ENCODE measurements at places on chromosomes 5 and 9.

DNA sequence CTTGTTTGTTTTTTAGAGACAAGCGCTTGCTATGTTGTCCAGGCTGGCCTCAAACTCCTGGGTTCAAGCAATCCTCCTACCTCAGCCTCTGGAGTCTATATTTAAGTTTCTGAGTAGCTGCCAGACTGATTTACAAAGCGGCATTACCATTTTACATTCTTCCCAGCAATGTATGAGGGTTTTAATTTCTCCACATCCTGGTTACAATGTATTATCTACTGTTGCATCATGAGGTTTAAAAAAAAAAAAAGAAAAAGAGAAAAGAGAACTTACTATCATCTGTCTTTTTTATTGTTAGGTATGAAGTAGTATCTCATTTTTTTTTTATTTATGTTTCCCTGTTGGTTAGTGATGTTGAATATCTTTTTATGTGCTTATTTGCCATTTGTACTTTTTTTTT lies 18.9 kb upstream of the CLINT1 start:
- no peak for DNase-seq

DNA sequence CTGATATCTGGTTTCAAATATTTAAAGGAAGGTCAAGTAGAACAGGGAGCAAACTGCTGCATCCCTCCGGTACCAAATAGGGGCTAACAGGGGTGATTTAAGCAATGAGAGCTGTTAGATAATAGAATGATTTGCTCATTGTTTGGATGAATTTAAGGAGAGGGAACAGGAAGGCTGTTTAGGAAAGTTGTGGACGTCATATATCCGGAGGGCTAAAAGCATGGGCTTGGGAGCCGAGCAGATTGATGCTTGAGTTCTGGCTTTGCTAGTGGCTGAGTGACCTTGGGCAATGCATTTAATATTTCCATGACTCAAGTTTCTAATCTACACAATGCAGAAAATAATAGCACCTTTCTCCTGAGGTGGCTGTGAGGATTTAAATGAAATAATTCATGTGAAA lies 85.4 kb upstream of the RPS23 start:
- no peak for DNase-seq

GRCh38 chr5:150122158-150122510 lies 33.5 kb downstream of the PDGFRB start:
- no peak for DNase-seq

- no peak for DNase-seq
Measured at GRCh38 chr5:110460837-110461236, 265.6 kb downstream of the TMEM232 start.

- DNase-seq = no peak
Measured at GRCh38 chr5:67493676-67494075, 297.1 kb upstream of the CD180 start.

GRCh38 chr9:74220327-74220726 lies 276.8 kb upstream of the RORB start:
- no peak for DNase-seq

DNA sequence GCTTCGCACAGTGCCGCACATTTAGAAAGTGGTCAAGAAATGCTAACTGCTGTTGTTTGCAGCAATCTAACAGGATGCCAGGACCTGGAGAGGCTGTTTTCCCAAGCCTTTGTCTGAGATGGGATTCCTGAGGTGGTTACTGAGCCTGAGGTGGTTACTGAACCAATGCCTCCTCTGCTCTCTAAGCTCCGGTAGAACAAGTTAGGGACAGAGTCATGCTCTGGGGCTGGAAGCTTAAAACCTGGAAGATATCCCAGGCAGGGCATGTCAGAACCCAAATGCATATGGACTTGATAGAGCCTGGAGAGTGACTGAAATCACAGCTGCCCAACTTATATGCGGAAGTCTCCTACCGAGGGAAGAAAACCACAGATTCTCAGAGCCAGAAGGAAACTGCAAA lies 46.5 kb upstream of the FAT2 start:
- DNase-seq = no peak

DNA sequence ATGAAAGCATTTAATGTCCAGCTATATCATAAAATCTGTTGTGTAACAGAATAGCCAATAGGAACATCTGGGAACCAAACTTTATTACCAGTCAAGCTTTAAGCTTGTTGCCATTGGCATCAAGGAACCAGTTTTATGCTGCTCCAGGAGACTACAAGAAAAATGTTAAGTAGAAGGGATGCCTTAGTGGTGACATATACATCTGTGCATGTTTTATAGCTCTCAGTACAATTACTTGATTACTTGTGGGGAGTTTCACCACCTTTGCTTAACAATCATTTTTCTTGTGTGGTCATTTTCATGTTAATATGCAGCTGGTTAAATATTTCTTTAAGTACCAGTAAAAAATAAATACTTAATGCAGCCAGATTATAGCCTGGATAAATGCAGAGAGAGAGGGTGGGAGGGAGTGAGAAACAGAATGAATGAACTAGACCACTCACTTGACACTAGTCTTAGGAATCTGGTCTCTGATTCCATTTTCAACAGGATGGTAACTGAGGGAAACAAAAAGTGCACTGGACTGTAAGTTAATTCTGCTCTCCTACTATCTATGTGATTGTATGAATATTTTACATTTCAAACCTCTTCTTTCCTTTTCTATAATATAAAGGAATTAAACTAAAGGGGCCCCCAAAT lies 35.7 kb upstream of the LURAP1L start:
- DNase-seq = no peak

GRCh38 chr9:98363644-98364043 lies 108.2 kb upstream of the TBC1D2 start:
- no peak for DNase-seq

- DNase-seq = no peak
Measured at GRCh38 chr5:68356216-68356615, 140.7 kb downstream of the PIK3R1 start.

DNA sequence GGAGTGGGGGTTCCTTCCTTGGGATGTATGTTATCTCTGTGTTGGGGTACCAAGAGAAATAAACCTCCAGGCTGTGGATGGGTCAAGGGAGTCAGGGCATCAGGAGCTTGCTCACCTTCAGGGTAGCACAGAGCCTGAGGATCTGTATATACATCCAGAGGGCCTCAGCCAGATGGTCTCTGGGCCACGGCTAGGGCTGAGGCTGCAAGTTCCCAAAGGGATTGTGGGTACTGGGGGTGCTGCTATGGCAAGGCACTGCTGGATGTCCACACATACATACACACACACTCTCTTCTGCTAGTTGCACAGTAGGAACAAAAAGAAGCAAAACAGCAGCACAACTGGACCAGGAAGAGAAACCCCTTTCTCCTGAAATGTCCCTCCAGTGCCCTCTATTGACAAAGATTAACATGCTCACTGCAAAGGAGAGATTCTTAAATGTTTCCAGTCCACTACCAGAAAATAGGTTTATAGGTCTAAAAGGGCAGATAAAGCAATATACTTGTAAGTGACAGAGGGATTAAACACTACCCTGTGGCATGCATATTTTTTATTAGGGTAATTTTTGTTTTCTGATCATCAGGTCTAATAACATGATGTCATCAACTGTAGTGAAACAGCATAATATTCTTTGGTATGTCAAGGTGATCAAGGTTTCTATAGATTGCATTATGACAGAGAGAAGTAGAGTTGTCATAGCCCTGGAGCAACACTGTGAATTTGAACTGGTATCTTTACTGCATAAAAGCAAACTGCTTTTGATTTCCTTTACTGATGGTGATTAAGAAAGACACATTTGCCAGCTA lies 56.3 kb upstream of the KCNN2 start:
- no peak for DNase-seq

DNA sequence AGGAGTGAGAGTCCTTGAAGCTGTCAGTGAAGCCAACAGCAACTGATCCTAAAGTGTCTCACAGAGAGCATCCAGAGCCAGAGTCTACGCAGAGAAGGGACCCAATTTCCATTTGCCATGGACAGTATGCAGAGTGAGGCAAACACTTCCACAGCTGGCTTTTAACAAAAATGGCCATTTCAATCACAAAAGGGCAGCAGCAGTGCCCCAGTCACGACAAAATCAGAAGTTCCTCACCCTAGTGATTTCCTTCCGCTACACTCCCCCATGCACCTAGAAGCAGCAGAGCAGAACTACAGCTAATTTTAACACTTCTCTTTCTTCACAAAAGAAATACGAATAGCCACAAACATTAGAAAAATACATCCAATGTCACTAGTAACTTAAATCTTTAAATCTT lies 27.9 kb downstream of the FBXW11 start:
- DNase-seq = no peak

- DNase-seq = no peak
Measured at GRCh38 chr5:106417163-106417562, 1253.6 kb downstream of the EFNA5 start.

GRCh38 chr5:100575815-100576214 lies 40.6 kb downstream of the FAM174A start:
- DNase-seq = no peak

DNA sequence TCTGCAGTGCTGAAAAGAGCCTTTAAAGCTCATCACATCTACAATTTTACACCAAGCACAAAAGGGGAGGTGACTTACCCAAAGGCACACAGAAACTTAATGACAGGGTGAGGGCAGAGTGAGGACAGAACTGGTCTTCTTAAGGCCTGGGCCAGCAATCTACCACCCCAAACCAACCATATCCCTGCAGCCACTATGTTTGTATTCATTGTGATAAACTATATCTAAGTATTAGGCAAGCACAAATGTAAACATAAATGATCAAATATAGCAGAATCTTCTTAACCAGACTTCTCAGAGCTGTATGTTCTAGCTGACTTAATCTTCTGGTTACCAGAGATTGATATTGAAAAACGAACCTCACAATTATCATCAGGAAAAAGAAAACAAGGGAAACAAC lies 47.9 kb upstream of the RNF38 start:
- DNase-seq = no peak

- no peak for DNase-seq
Measured at GRCh38 chr5:142115937-142116614, 7.5 kb downstream of the NDFIP1 start.

DNA sequence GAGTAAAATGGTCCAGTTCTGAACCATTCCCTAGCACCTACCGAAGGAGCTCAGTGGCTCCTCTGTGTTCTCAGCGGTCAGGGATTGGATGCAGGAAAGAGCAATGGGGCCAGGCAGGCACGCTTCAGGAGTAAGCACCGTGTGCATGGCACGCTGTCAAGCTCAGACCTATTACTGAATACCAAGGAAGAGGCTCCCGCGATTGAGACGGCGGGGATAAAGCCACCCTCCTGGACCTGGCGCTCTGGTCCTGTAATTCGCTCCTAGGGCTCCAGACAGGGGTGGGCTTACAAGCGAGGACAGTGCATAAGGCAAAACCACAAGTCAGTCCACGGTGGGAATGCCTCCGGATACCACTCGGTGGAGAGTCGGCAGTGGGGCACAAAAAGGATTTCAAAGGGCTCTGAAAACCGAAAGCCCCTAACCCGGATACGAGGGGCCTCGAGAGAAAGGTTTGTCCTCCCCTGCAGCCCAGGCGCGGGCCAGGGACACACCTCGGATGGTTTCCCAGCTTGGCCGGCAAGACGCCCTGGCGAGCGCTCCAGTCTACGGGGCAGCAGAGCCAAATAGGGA lies 988 bp downstream of the OXCT1 start:
- no peak for DNase-seq

DNA sequence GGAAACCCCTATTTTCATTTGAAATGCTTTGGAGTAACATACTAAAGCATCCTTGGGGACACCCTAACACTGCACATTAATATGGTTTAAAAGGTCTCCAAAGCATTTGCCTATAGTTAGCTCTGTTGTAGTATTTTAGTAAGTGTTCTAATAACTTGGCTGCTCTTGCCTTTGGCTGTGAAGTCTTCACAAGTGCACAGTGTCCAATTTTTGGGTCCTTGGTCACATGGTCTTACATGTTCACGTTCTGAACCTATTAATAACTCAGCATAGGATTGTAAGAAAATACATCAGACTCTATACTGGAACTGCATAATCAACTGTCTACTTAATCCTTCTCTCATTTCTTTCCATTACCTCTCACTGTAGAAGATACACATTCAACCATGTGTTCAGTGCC lies 17.4 kb downstream of the ADAMTS19 start:
- DNase-seq = no peak

DNA sequence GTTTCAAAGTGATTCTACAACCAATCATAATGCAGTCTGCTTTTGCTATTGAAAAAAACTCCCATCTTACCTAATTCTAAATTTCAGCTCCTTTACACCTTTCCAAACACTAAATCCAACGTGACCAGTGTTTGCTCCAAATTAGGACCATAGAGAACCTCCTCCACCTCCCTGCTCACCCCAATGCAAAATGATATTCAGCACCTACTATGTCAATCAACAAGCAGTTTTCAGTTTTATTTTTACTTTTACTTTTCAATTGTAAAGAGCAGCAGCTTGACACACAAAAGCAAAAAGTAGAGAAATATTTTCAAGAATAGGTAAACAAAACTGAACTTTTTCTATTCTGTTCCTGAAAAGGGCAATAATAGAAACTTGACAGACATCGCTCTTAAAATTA lies 3.4 kb downstream of the FAM13B start:
- no peak for DNase-seq

GRCh38 chr9:121216271-121216805 lies 14.7 kb upstream of the RAB14 start:
- DNase-seq = no peak

DNA sequence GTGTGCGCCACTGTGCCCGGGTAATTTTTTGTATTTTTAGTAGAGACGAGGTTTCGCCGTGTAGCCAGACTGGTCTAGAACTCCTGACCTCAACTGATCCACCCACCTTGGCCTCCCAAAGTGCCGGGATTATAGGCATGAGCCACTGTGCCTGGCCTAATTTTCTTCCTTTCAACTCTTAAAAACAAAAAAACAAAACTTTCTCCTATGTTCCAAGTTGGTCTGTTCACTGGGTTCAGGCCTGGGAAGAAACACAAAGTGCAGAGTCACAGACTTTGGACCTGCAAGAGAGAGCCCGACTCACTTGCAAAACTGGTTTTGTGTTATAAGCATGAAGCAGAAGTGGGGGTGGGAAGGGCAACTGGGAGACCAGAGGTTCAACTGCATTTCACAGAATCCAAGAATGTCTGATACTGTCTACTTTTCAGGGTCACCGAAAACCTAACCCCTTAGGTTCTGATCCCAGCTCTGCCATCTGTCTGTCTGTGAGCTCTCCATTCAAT lies 5.2 kb upstream of the HDHD3 start:
- no peak for DNase-seq

DNA sequence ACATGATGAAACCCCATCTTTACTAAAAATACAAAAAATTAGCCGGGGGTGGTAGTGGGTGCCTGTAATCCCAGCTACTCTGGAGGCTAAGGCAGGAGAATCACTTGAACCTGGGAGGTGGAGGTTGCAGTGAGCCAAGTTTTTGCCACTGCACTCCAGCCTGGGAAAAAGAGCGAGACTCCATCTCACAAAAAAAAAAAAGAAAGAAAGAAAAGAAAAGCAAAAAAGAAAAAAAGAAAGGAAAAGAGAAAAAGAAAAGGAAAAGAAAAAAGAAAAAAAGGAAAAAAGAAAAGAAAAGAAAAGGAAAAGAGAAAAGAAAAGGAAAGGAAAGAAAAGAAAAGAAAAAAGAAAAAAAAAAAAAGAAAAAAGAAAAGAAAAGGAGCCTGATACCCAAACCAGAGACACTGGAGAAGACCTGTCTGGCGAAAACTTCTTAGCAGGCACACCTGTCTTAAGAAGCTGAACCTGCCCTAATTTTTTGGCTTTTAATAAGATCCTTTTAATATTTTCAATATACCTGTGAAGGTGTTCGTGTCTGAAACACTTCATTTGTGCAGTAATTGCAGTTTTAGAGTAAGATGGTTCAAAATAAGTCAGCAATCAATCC lies 164.7 kb upstream of the IRX2 start:
- no peak for DNase-seq

- DNase-seq = no peak
Measured at GRCh38 chr5:10688651-10689171, 72.3 kb downstream of the DAP start.

- DNase-seq = no peak
Measured at GRCh38 chr9:77435277-77435676, 212.8 kb downstream of the GNA14 start.

Measured in stimulated activated CD8-positive, alpha-beta memory T cell treated with anti-CD3 and anti-CD28 coated beads, Interleukin-4, amount 100 ng/mL, for 1 hour (primary cell).